Heart left ventricle (tissue), 16 donors: ENCODE measurements at places on chromosomes 16 and 17. TPM values are rescaled to one million over a fixed set of nuclear protein-coding genes. Genes with fewer than 3 reads are reported as not detected.

DNA sequence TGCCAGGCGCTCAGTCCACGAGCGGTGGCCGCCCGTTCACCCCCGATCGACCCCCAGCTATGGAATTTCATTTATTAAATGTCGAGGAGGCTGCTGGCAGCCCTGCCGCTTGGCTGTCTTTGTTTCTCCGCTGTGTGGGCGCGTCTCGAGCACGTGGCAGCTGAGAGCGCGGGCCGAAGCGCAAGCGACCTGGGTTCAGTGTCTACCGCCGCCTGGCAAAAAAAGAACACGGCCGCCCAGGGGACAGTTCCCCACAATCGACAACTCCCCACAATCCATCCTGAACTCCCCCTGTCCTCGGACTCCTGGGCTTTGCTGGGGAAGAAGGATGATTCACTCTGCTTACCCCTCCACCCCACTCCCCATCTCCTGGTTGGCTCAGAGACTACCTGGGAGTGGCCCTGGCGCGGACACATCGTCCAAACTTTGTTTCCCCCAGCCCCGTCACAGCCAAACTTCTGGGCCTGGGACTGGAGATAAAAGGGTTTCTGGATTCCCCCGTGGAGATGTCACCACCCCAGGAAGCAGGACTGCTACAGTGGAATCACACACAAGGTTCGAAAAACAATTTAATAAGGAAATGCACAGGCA is 1.7 kb upstream of the ANKRD13B start:
- DNase-seq = peak; percentile 53

DNA sequence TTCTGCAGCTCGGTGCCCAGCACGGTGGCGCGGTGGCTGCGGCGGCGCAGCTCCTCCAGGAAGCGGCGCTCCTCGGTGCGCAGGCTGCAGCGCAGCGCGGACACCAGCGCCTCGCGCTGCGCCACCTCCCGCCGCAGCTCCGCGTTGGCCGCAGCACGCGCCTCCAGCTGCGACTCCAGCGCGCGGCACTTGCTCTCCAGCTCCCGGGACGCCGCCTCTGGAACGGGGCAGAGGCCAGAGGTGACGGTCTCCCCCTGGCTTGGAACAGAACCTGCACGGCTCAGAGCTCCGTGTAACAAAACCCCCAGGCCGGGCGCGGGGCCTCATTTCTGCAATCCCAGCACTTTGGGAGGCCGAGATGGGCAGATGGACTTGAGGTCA is 13.2 kb upstream of the CLUH start:
- peak; percentile 53 for DNase-seq

DNA sequence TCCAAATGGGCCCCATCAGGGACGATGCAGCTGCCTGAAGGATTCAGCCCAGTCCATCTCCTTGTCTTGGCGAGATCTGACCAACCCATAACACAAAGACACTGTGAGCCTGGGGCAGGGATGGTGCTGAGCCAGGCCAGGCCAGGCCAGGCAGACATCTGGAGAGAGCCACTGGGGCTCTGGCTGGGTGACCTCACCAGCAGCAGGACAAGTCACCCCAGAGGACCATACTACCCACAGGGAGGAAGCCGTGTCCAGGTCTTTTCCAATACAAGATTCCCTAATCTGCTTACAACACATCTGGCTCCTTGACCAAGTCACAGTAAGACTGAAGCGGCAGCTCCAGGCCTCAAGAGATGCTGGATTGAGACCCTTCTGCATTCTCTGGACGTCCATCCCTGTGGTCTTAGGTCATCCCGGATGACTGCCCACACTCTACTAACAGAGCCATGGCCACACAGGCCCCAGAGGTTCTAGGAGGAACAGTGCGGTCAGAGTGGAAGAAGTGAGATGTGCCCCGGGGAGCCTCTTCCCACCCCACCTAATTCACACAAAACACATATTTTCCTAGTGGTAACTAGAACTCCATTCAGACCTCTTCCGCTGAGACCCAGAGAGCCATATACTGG is 81.8 kb upstream of the RCVRN start:
- no peak for DNase-seq

DNA sequence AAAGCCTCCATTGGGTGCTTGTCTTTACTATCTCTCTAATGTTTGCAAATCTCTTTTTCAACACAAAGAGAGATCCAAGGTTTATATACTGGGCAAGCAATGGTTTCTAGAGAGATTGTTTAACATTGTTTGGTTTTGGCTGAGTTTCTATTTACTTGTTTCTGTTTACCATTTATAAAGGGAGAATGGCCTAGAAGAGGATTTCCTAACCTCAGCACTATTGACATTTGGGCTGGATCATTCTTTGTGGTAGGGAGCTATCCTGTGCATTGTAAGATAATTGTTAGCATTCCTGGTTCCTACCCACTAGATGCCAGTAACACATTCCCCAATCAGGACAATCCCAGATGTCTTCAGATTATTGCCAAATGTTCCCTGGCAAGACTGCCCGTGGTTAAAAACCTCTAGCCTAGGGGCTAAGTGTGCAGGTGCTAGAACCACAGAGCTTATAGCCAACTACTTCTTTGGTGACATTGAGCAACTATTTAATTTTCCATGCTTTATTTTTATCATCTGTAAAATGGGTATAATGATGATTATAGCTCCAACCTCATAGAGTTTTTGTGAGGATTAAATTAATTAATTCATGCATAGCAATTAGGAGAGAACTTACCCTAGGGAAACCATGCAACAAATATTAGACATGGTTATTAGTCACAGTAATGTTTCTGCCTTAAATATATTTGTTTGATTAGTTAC is 413.9 kb upstream of the MAF start:
- DNase-seq = no peak

- DNase-seq = no peak
Observed at GRCh38 chr17:57068222-57068658, 16.8 kb upstream of the AKAP1 start.

GRCh38 chr16:63135069-63135468 is 1098.8 kb upstream of the CDH8 start:
- DNase-seq = no peak

DNA sequence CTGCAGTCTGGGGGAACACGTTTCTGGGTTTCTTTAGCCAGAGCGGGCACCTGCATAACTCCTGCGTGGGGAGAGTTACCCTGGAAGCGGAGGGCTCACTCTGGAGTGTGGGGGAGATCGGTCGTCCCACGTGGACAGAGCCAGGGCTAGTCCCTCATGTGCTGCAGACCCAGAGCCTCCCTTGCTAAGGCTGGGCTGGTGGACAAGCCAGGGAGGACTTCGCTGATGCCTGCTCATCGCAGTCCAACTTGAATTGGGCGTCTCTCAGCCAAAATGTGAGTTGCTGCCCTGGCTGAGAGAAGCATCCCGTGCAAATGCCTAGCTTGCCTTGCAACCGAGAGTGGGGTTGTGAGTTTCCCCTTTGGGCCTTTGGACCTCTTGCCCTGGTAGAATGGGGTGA is 986 bp downstream of the CRISPLD2 start:
- peak; percentile 24 for DNase-seq

The ODAD4 gene
- not detected for total RNA-seq

The OR1A1 gene
- total RNA-seq = not detected

The GSDMA gene
- 0.36 TPM for total RNA-seq

The CCL8 gene
- 44.3 TPM for total RNA-seq

The PRSS53 gene
- total RNA-seq = 0.44 TPM

The ZFP3 gene
- 6.7 TPM for total RNA-seq

The CDH15 gene
- total RNA-seq = not detected

The RAB11FIP4 gene
- 13.7 TPM for total RNA-seq

The CRHR1 gene
- not detected for total RNA-seq
